ENCODE measurements at places on chromosomes 16 and 17. TPM values are rescaled to one million over a fixed set of nuclear protein-coding genes. Genes with fewer than 3 reads are reported as not detected.

Gene RRAD
- 1.8 TPM for polyA plus RNA-seq

Gene FAM171A2
- polyA plus RNA-seq, result 2.3 TPM

GRCh38 chr17:28926366-28926765 lies 23.5 kb upstream of the DHRS13 start:
- DNase-seq, result no peak

GRCh38 chr17:6610011-6610410 lies 30.5 kb downstream of the KIAA0753 start:
- DNase-seq, result no peak

GRCh38 chr16:937723-938122 lies 33.1 kb downstream of the LMF1 start:
- DNase-seq, result no peak

DNA sequence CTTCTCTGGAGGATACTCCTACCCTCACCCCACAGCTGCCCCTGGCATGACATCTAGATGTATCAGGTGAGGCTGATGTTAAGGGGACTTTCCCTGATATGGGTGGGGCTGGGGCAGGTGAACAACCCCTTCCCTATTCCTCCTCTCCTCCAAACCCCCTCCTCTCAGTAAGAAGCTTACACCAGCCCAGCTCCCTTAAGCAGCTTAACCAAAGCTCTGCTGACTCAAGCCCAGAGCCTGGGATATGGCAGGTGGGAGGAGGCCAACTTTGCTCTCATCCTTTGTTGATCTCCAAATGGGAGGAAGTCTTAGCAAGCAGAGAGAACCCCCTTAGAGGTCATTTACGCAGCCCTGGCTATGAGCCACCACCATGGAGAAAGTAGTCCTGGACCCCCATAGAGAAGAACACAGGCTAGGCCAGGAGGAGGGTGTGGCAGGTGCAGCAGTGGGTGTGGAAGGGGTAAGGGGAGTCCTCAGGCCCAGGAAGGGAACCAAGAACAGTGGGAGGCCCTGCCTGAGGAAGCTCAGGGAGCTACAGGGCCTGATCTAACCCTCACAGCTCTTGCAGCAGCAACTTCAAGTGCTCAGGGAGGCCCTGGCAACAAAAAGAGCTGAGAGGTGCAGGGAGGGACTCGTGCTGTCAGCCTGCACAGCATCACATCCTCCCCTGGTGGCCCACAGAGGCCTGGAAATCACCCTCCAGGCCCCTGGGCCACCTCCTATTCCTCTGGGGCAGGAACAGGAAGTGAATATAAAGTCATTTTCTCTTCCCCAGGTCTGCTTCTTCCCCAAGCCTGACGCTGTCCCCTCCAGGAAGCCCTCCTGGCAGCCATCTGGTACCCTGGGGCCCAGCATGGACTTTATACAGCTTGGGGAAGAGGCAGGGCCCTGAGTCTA lies 2.9 kb downstream of the UNC119 start:
- DNase-seq, result no peak

- no peak for DNase-seq
These were observed 20.1 kb downstream of the ZNF276 start for GRCh38 chr16:89741342-89742014.

- no peak for DNase-seq
These were observed 2.6 kb downstream of the LRRC75A start for GRCh38 chr17:16489431-16489830.

DNA sequence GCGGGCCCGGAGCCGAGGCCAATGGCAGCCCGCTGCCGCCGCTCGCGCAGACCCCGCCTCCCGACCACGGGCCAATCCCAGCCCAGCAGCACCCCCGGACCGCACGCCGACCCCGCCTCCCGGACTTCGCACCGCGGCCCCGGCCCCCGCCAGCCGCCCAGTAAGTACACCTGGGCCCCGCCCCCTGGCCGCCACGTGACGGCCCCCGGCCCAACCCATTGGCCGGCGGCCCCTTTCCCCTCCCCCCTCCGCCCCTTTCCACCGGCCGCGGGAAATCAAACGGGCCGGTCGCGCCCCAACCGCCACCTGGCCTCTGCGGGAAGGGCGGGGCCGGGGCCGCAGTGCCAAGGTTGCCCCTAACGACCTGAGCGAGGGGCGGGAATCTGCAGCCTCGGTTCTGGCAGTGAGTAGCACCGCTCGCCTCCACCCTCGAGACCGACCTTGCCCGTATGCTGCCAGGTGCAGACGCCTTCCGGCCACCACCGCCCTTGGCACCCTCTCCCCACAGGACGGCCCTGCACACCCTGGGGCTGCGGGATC lies at the start of gene YBX2:
Gene YBX2, minus strand, starts transcription at position 26 of the 540 bp plus-strand sequence. CDS start 139 bp downstream, outside the sequence.
- no peak for DNase-seq

DNA sequence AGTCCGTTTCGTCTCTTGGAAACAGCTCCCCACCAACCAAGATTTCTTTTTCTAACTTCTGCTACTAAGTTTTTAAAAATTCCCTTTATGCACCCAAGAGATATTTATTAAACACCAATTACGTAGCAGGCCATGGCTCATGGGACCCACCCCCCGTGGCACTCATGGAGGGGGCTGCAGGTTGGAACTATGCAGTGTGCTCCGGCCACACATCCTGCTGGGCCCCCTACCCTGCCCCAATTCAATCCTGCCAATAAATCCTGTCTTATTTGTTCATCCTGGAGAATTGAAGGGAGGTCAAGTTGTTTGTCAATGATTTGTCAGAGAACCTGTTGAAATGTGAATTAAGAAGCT lies 48.2 kb downstream of the IL21R start:
- DNase-seq, result no peak

- no peak for DNase-seq
These were observed 99.6 kb downstream of the ADCY9 start for GRCh38 chr16:4016658-4017057.

Data from BJ (cell line).